ENCODE measurements at places on chromosomes 7 and 10. TPM values are rescaled to one million over a fixed set of nuclear protein-coding genes. Genes with fewer than 3 reads are reported as not detected.

GRCh38 chr7:98949336-98950044 is 71.2 kb downstream of the TRRAP start:
- no peak for DNase-seq

DNA sequence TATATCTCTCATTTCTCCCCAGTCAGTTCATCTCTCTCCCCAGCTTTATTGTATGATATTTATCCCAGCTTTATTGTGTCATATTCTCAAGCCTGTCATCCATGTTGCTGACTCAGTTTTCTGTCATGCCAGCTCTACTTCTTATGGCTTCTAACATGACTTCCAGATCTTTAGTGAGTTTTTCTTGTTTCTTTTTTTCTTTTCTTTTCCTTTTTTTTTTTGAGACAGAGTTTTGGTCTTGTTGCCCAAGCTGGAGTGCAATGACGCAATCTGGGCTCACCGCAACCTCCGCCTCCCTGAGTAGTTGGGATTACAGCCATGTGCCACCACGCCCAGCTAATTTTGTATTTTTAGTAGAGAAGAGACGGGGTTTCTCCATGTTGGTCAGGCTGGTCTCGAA is 28.7 kb upstream of the CALU start:
- DNase-seq, result no peak

The GPR146 gene
- total RNA-seq, result 29.8 TPM

- DNase-seq, result no peak
Measured at GRCh38 chr10:62959553-62959952, 143.4 kb upstream of the EGR2 start.

GRCh38 chr7:98038731-98039130 is 48.7 kb upstream of the OCM2 start:
- DNase-seq, result no peak

- no peak for DNase-seq
Measured at GRCh38 chr10:61302124-61302523, 151.1 kb downstream of the TMEM26 start.

The AKR1C8 gene
- not detected for total RNA-seq

The GNGT1 gene
- total RNA-seq, result not detected

DNA sequence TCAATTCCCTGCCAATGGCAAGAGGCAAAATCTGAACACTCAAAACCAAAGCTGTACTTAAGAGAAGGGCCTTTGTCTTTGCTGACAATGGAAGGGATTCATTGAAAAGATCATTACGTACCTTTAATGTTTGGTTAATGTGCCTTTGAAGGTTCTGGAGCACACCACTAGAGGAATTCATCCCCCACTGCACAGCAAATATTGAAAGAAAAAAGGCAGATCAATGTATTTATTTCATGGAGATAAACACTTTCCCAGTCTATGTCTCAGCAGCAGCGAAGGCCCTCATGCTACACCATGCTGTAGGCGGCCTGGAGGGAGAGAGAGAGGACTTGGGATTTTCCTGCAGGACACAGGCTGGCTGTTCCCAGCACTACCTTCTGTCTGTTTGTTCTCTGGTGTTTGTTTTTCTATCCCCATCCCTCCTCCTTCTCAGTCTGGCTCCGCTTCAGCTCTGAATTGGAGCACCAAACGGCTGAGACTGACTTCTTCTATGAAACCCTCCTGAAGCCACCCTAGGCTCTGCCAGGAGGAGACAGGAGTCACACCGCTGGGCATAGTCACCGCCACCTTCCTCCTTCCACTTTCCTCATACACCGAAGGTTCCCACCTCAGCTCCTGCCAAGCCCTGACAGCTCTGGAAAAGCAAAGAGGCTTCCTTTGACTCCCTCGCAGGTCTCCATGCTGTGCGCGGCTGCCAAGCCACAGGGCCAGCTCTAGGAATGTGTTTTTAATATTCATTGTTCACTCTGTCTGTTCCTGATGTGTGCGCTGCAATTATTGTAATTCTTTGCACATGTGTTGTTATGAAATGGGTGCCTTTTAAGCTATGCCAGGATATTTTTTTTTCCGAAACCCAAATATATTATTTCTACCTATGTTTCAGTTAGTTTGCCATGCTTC is 301.5 kb downstream of the FZD1 start:
- no peak for DNase-seq

- DNase-seq, result no peak
Measured at GRCh38 chr7:139720705-139721231, 57.0 kb downstream of the HIPK2 start.

The BPGM gene
- total RNA-seq, result 33.9 TPM

DNA sequence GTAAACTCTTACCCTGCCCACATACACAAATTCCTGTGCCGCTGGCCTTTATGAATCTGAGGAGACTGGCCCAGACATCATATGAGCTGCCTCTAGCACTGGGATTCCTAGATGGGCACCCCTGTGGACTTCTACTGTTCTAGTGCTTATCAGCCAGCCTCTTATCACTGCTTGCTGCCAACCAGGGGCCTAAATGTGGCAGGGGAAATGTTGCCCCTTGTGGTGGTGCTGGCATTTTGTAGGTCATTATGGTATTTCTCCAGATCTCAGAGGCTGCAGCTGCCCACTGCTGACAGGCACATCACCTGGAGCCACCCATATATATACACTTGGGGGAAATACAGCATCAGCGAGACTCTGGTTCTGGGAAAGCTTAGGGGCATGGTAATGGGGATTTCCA is 5.4 kb downstream of the SFR1 start:
- no peak for DNase-seq

The CLCN1 gene
- not detected for total RNA-seq

DNA sequence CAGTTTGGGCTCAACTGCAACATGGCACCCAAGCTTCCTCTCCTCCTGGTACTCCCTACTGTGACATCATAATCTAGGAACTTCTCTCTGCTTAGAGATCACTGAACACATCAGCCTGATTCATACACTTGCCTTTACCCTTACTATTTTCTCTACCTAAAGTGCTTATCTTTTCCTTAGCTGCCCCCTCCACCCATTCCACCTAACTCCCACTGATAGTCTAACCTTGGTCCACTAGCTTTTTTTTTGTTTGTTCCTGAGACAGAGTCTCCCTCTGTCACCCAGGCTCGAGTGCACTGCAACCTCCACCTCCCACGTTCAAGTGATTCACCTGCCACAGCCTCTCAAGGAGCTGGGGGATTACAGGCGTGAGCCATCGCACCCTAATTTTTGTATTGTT is 15.9 kb downstream of the CUL2 start:
- no peak for DNase-seq

DNA sequence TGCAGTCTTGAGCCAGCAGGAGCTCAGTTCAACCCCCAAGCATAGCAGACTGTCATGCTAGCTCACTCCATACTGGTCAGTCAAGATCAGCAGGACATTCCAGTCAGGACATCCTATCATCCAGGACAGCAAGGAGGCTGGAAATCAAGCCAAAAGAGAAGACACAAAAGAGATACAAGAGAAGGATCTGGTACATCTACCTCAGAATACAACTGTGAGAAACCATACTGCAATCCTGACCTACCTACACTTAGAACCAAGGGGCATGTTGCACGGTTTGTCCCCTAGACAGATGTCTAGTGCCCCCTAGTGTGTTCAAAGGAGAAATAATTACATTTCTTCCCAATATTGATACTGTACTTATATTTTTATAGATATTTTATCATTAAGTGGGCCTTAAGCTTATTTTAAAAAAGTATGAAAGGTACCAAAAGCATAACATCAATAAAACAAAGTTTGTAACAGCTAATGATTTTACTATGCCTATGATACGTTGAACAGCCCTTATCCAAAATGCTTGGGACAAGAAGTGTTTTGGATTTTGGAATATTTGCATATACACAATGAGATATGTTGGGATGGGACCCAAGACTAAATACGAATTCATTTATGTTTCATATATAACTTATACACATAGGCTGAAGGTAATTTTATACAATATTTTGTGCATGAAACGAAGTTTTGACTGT is 26.7 kb downstream of the ERCC6 start:
- no peak for DNase-seq

The RASSF4 gene
- 12.3 TPM for total RNA-seq

GRCh38 chr10:116919706-116920105 is 70.4 kb downstream of the ENO4 start:
- no peak for DNase-seq

GRCh38 chr10:114520453-114520852 is 116.2 kb upstream of the AFAP1L2 start:
- no peak for DNase-seq

- no peak for DNase-seq
Measured at GRCh38 chr10:97937054-97937453, 87.4 kb downstream of the GOLGA7B start.

- no peak for DNase-seq
Measured at GRCh38 chr7:130344271-130344866, at the start of gene CPA5. TSS of gene CPA5 (plus strand) at chr7:130344816. CDS start at chr7:130346486, 1,670 bp downstream.

GRCh38 chr10:50937230-50937907 is 51.9 kb upstream of the A1CF start:
- no peak for DNase-seq

GRCh38 chr7:19754521-19755116 is 18.8 kb downstream of the TMEM196 start:
- no peak for DNase-seq

The CTTNBP2 gene
- not detected for total RNA-seq

The HOXA7 gene
- total RNA-seq, result 0.13 TPM

The CNTNAP2 gene
- total RNA-seq, result not detected

DNA sequence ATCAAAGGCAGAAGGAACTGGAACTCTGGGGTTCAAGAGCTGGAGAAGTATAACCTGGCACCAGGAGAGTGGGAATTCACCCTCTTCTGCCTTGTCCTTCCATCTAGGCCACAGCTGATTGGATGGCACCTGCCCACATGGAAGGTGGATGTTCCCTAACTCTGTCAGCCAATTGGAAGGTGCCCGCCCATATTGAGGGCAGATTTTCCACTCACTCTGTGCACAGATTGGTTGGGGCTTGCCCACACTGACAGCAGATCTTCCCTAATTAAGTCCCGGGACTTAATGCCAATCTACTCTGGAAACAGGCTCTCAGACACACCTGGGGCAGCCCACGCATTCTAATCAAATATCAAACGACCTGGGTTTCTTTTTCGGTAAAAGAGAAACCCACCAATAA is 1142.3 kb upstream of the CELF2 start:
- DNase-seq, result no peak

DNA sequence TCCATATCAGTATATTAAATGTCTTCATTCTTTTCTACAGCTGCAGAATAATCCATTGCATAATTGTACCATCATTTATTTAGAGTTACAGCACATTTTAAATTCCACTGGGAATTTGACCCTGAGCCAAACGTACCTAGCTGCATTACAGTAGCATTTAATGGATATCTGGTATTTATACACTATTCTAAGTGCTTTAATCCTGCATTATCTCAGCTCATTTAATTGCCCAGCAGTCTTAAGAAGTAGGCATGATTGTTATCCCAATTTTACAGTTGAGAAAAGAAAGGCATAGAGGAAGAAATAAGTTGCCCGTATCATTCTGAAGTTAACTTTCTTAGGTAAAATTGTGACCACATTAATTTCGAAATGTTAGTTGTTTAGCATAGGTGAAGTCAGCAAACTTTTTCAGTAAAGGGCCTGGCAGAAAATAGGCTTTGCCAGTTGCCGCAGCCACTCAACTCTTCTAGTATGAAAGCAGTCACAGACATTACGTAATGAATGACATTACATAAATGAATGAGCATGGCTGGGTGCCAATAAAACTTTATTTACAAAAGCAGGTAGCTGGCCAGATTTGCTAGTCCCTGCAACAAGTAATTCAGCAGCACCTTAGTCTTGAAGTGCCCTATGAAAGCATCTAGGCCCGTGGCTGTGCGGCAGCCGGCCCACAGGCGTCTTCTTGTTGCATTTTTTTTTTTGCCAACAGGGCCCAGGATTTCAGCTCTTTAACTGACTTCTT is 30.0 kb downstream of the GUSB start:
- no peak for DNase-seq

DNA sequence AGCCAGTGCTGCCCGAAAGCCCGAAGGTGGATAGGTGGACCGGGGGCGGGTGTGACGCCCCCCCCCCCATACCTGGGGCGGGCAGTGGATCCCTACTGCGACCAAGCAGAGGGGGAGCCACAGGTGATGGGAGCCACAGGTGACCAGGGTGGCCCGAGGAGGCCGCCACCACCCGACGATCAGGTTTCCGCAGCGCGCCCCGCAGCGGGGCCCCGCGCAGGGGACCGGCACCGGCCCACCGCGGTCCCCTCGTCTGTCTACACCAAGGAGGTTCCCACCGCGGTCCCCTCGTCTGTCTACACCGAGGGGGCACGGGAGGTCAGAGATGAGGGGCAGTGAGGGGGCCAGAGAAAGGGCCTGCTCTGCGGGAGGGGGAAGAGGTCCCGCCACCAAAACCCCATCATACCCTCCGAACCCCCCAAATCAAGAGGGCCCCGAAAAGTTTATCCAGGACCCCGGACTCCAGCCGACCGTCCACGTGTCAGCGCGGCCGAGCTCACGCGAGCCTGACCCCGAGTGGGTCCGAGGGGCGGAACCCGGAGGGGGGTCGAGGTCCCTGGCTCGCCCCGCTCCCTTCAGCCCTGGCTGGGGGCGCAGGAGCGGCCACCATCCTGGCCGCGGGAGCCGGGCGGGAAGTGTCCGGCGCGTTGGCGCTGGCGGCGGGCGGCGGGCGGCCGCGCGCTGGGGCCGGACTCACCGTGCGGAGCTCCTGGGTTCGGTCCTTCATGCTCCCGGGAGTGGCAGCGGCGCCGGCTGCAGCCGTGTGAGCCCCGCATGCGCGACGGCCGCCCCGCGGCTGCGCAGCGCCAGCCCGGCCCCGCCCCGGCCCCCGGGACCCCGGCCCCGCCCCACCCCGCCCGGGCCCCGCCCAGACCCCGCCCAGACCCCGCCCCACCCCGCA is at the start of gene STX1A:
STX1A (minus strand) TSS at position 765 of the 901 bp plus-strand sequence; CDS start at position 727, 38 bp downstream.
- DNase-seq, result no peak

The VPS37D gene
- 4.3 TPM for total RNA-seq
